GM12878 (cell line): ENCODE measurements at places on chromosomes 1 and 21.

DNA sequence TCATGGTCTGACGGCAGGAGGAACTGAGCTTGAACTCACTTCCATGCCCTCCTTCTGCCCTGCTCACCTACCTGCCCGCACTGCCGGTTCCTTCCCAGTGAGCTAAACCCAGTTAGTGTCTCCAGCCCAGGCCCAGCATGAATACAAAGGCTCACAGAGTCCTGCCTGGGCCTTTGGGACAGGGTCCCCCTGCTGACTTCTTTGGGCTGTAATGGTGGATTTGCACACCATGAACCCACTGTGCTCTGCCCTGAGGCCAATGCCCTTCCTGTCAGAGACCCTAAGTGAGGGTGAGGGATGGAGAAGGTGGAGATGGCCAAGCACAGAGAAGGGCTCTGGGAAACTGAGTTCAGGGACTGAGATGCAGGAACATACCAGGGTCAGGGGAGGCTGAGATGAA lies 153.4 kb downstream of the PCP4 start:
- no peak for DNase-seq

DNA sequence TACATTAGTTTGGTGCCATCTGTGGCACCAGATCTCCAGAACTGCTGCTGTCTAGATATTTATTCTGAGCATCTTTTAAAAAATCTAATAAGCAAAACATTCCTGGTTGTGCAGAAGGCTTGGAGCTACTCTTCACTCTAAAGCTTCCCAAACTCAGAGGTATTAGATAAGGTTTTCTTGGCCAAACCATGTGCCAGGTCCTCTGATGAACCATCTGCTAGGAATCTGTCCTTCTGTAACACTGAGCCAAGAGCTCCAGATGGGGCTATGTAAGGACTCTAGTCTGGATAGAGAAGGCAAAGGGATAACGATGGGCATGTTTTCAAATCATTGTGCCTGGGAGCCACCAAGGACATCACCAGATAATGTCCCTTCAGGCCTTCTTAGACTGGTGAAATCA lies 410.6 kb downstream of the NTNG1 start:
- no peak for DNase-seq

GRCh38 chr1:230387296-230387695 lies 38.8 kb downstream of the PGBD5 start:
- DNase-seq: no peak

DNA sequence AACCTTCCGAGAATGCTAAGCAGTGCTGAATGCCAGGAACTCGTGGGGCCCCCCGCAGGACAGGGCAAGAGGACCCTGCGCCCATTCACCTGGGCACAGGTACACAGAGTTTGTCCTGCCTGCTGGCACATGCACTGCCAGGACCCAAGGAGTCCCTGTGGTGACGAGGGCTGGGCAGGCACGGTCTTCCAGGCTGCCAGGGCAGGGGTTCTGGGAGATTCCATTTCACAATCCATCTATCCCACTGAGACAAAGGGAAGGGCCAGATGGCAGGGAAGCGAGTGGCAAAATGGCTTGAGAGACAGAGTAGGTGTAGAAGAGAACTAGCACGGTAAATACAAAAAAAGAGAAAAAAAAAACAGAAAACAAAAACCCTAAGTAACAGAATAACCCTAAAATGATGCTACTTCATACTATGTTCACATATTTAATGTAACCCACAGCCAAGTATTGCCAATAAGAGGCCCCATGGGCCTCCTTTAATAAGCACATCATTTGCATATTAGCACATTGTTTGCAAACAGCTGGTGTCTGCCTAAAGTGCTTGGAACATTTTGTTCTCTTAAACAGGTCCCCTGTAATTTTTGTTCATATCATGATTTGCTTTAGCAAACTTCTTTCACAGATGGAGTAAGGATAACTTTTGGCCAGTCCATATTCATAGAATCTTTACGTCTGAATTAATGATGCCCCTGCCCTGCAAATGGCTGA lies 83.8 kb downstream of the STUM start:
- no peak for DNase-seq

DNA sequence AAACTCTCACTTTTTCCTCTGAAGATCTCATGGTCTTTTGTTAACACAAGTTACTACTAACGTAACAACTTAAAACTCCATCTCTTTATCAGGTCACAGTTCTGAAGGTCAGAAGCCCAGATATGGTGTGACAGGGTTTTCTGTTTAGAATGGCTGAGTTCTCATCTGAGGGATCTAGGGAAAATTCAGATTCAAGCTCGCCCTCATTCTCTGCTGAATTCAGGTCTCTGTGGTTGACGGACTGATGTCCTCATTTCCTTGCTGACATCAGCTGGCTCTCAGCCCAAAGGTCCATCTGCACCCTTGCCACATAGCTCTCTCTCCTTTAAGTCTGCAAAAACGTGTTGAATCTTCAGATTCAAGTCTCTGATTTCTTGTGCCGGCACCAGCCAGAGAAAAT lies 6.1 kb upstream of the NTPCR start:
- no peak for DNase-seq

DNA sequence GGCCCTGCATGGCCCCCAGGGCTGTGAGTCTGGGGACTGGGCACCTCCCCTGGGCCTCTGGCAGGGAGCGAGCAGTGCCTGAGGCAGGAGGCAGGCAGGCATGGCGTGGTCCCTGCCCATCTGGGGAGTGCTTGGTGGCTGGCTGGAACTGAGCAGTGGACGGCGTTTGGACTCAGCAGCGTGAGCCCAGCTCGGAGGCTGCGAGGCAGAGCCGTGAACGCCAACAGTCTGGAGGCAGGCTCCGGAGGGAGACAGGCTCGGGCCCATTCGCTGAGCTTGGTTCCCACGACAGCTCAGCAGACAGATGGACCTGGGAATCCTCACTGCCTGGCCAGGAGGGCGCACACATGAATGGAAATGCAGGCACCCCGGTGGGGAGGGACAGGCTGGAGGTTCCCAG lies 160.7 kb upstream of the POU3F1 start:
- DNase-seq: no peak

- no peak for DNase-seq
Measured at GRCh38 chr21:33151941-33152731, 77.6 kb upstream of the IFNAR2 start.

GRCh38 chr21:35929901-35930300 lies 130.4 kb downstream of the SETD4 start:
- no peak for DNase-seq

DNA sequence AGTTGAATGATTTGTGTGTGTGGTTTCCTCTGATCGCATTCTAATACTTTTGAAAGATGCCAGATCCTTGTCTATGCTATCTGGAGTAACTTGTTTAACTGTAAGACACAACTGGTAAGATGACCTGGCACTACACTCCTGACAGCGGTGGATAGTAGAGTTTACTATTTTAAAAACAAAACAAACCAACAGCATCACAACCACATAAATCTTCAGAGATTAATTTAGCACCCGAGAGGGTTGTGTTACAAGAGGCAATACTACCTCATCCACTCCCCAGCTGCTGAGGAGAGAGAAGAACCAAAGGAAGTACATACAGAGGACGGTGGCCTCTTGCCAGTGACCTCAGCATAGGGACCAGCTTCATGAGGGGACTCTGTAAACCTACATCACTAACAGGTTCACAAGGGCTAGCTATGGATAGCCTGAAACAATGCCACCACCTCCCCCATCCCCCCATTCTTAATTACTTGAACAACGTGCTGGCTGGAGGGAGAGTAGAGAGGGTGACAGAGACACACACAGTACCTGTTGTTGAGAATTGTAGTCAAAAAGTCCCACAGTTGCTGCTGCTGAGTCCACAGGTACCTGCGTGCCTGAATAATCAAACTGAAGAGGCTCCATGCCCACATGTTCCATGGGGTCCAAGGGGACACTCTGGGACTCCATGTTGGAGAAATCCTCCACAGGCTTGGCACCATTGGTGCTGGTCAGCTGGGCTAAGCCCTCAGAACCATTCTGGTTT lies 73.5 kb downstream of the PUM1 start:
- no peak for DNase-seq

DNA sequence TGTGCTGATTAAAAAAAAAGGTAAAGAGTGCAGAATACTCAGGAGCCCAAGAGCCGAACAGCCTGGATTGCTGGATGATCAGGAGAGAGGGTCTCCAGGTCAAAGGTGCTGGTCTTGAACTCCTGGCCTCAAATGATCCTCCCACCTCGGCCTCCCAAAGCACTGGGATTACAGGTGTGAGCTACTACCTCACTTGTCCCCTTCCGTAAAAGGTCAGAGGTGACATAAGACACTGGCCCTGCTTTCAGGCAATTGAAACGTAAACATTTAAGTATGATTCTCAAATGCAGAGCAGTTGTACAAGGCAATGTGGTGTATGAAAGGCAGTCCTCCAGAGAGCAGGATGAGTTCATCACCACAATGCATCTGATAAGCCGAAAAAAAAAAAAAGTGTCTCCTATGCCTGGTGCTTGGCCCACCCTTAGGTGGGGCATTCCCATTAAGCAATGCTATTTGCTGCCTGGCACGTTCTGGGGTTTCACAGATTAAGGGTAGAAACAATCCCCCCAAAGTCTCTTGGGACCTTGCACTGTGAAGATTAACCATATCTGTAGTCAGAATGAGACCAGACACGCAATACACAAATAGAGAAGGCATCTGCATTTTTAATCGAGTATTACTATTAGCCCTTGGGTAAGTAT lies 47.7 kb downstream of the PARP1 start:
- peak; percentile 87 for DNase-seq

DNA sequence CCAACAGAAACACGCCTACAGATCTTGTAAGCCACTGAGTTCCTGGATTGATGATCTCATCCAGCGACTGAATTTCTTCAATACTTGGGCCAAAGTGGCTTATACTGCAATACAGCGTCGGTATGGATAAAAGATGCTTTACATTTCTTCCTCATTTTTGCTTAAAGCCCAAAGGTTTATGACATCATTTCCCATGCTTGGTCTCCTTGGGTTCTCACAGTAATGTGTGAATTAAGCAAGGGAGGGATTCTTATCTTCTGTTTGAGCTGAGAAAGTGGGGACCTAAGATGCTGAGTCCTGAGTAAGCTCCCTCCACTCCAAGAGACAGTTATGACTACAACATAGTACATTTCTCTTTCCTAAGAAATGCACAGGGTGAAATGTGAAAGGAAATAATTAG lies 39.5 kb downstream of the LBR start:
- no peak for DNase-seq

DNA sequence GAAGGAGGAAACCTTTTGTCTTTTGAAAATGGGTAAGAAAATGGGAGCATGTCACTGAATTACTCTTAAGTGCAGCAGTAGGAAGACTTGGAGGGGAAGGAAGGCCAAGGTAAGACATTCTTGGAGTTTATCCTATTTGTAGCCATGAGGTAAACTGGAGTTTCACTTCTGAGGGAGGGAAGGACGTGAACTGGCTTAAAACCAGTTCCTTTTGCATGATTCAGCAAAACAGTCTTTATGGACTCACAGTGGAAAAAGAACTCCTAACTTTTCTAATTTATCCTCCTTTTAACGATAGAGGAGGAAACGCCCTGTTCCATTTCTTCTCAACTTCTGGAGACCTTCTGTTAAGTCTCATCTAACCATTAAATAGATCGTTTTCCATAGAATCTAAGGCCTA lies 2.5 kb downstream of the PRDX6 start:
- no peak for DNase-seq

GRCh38 chr1:218642033-218642948 lies 297.2 kb downstream of the TGFB2 start:
- no peak for DNase-seq

GRCh38 chr1:99634971-99635624 lies 10.8 kb upstream of the PALMD start:
- no peak for DNase-seq

GRCh38 chr21:31675960-31676359 lies 16.5 kb downstream of the SOD1 start:
- DNase-seq: no peak

DNA sequence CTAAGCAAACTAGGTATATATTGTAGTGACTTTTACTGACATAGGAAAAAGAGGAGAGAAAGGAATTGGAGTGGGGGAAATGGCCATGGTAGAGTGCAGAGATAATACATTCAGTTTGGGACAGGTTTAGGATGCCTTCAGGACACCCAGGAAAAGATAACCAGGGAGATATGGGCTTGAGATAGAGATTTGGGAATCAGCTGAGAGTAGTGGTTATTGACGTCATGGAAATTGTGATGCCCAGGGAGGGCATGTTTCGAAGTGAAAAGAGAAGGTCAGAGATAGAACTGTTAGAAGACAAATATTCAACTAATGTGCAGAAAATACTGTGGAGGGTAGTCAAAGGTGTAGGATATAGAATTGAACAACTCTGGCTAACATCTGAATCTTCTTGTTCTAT lies 40.6 kb downstream of the CAMSAP2 start:
- no peak for DNase-seq
